HS-5 (cell line): ENCODE measurements at places on chromosomes 4 and X.

DNA sequence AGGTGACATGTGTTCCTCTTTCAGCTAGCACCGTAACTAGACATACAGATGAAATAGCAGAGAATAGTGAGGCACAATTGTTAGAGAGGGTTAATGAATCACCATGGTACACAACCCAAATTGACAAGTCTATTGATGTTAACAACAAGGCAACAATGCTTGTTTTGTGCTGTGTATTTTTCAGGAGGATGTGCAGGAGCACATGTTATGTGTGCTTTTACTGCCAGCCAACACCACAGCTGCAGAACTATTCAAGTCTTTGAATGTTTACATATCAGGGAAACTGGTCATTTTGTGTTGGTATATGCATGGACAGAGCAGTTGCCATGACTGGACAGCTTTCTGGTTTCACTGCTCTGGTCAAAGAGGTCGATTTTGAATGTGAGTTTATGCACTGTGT, 32.8 kb downstream of the STBD1 start:
- DNase-seq = no peak

- DNase-seq = no peak
Observed at GRCh38 chr4:67723949-67724348, 23.0 kb upstream of the UBA6 start.

DNA sequence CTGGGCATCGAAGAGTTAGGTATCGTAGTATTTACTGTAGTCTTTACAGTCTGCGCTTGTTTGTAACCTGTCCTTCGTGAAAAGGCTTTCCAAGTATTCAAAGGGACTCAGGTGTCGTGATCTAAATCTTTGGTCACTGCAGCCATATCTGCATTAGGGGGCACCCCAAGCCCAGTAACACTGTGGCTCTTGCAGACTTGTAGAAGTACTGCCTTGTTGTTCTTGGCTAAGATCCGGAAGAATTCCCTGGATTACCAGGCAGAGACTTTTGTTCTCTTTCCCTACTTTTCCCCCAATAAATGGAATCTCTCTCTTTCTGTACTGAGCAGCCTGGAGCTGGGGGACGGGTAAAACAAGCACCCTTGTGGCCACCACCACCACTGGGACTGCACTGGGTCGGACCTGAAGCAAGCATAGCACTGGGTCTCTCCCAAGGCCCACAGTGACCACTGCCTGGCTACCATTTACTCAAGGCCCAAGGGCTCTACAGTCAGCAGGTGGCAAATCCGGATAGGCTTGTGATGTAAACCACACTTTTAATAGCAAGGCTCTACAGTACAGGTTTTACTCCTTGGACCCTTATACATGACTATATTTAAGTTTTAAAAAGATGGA, 12.0 kb downstream of the CXorf58 start:
- no peak for DNase-seq

- peak; percentile 68 for DNase-seq
Observed at GRCh38 chrX:45849261-45849862, 648.7 kb upstream of the DIPK2B start.

- DNase-seq = no peak
Observed at GRCh38 chr4:73573794-73574528, 46.3 kb downstream of the RASSF6 start.

DNA sequence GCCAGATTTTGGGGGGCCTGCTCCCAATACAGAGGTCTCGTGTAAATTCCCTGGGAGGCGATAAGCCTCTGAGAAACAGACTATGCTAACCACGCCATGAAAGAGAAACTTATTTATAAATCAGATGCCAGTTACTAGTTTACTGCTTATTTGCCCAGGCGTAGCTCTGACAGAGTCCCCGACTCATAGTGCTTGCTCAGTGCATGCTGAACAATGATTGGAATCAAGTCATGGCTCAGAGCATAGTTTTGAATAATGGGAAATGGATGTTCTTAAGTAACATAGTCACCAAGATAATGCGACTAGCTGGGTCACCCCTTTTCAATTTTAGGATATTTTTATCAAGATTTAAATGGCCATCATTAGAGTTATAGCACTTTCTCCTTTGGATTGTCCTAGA, 39.9 kb downstream of the HTT start:
- no peak for DNase-seq

- DNase-seq = no peak
Observed at GRCh38 chr4:137599734-137600133, 67.4 kb upstream of the PCDH18 start.

GRCh38 chr4:15547392-15547791, 77.7 kb downstream of the CC2D2A start:
- no peak for DNase-seq

DNA sequence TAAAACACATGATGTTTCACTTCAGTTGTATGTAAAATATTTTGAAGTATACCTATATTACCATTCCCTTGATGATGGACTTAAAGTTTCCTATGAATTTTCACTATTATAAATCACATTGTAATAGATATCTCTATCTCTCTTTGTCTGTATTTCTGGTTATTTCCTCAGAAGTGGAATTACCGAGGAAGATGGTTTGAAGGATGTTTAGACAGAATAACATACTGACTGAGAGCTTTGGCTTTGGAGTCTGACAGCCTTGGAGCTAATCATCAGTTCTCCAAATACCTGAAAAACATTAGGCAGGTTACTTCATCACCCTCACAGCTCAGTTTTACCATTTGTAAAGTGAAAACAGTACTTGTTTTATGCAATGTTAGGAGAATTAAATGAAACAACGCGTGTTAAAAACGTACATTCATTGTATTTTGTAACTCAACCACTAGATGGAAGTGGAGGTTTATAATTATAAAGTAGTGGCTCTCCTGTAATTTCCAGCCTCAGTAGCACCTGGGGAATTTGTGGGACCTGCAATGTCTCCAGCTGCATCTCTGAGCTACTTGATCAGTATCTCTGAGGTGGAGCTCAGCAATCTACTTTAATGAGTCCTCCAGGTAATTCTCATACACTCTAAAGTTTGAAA, 14.3 kb downstream of the JCHAIN start:
- DNase-seq = no peak

- DNase-seq = no peak
Observed at GRCh38 chrX:35842674-35843073, 44.5 kb downstream of the MAGEB16 start.

- no peak for DNase-seq
Observed at GRCh38 chr4:38454284-38454683, 209.7 kb upstream of the KLF3 start.

- no peak for DNase-seq
Observed at GRCh38 chr4:52091801-52092200, 40.7 kb downstream of the SPATA18 start.

GRCh38 chr4:145076469-145076855, 21.5 kb downstream of the ANAPC10 start:
- DNase-seq = no peak

GRCh38 chr4:109032671-109033070, 269.8 kb downstream of the COL25A1 start:
- DNase-seq = no peak

- DNase-seq = no peak
Observed at GRCh38 chr4:22848332-22848731, 155.6 kb downstream of the GBA3 start.

DNA sequence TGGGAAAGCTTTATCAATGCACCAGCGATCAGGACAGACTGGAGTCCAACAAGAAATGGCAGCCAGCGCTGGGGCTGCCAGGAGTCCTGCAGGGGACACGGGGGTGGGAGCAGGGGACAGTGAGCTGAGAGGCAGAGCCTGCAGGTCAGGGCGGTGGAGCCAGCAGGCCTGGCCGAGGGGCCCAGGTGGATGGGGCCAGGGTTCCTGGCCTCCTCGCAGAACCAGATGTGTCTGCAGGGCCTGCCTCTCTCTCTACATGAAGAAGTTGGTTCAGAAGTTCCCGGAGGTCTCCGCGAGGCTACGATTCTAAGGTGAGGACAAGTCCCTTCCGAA, 63.6 kb downstream of the CPZ start:
- DNase-seq = no peak

DNA sequence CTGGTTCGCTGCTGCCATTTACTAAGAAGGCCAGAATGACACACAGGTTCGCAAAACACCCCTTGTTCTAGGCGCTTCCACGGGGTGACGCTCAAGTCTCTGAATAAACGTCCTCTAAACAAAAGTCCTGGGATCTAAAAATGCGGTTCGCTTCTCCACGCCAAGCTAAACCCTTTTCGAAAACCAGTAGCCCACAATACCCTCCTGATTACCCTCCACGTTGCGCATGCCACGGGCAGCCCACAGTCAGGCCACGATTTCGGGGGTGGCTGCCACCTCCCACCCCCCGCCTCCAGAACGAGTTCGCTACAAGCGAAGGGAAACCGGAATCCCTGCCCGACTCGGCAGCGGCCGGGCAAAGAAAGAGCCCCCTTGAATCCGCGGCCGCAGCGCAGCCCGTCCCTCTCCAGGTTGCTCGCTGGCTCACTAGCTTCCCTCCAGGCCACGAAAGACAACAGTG, 423 bp downstream of the RPL39 start:
- DNase-seq = no peak

DNA sequence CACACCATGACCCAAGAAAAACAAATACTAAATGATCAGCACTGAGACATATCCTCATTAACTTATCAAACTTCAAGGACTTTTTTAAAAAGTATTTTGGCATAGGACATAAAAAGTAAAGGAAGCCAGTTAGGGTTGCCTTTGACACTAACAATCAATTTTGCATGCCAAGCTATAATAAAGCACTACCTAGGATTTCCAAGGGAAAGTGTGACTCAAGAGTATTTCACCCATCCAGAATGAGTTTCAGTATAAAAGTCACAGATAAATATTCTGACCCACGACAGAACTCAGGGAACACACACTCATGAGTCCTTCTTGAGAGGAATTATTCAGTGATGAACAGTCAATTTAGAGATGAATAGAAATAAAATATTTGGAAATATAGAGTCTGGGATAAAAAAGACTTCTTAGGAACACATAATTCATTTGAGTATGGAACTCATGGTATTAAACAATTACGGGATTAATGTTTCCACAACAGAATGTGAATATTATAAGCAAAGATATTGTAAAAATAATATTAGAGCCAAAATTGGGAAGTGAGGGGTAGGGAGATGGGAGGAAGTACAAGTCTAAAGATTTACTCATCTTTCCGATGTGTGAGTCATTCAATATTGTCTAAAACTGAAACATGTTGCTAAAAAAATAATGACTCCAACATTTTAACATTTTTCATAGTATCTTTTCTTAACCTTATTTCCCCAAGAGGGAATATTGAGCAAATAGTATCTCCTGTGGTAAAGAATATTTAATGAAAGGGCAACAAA, 143.5 kb upstream of the LNX1 start:
- peak; percentile 66 for DNase-seq

- peak; percentile 73 for DNase-seq
Observed at GRCh38 chrX:104351173-104351769, 96.5 kb upstream of the ESX1 start.

GRCh38 chr4:187541666-187542065, 453.9 kb upstream of the ZFP42 start:
- DNase-seq = no peak

GRCh38 chr4:94451695-94452475, at the start of gene PDLIM5:
TSS of gene PDLIM5 (plus strand) at chr4:94451942. CDS start at chr4:94455289, 3,347 bp downstream.
- peak; percentile 55 for DNase-seq

- DNase-seq = no peak
Observed at GRCh38 chr4:103002551-103002950, 17.0 kb downstream of the SLC9B1 start.

GRCh38 chr4:95204873-95205272, 343.9 kb downstream of the UNC5C start:
- no peak for DNase-seq

DNA sequence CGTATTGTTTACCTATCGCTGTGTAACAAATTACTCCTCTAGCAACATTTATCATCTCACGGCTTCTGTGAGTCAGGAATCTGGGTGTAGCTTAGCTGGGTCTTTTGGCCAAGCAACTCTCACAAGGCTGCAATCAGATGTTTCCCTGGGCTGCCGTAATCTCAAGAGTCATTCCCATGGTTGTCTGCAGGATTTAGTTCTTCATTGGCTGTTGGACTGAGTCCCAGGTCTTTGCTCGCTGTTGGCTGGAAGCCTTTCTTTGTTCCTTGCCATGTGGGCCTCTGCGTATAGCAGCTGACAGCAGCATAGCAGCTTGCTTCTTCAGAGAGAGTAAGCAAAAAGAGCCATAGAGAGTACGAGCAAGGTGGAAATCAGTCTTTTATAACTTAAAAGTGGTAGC, 16.8 kb downstream of the POLR2B start:
- no peak for DNase-seq

GRCh38 chr4:74117024-74117534, 18.1 kb upstream of the CXCL2 start:
- DNase-seq = no peak

GRCh38 chr4:36332023-36332781, 50.8 kb downstream of the DTHD1 start:
- DNase-seq = no peak

- DNase-seq = no peak
Observed at GRCh38 chrX:115330498-115331168, 41.1 kb downstream of the LUZP4 start.

DNA sequence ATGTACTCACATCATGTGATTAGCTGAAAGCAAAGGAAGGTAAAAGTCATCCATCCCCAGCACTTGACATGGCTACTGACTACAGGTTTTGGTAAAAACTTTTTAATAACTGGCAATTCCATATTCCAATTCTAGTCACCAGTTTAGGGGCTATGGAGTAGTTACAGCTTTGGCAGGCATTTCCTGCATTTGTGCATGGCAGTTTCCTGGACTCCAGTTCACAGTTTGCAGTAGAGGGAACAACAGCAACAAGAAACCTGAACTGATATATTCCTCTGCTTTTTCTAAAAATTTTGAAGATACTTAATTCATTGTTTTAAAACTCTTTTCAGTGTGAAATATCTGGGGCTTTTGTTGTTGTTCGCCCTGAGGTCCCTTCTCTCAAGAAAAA, 184.3 kb downstream of the PPP3CA start:
- DNase-seq = no peak

DNA sequence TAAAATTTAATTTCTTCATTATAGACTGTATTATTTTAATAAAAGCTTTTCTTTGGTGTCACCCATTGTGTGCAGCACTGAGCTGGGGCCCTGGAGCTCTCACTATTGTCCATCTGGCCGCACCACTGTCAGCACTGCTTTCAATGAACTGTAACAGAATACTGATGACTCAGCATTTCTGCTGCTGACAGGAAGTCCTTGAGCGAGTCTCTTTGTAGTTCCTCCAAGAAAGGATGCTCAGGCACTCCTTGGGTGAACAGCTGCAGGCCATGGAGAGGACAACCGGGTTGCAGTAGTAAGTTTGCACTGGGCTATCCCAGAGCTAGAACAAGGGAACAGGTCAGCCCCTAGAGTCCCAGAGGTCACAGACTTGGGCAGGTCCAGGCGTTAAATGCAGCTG, 81.6 kb downstream of the SORBS2 start:
- no peak for DNase-seq

GRCh38 chrX:53249408-53250042, 24.5 kb upstream of the KDM5C start:
- no peak for DNase-seq

- no peak for DNase-seq
Observed at GRCh38 chr4:62804075-62804474, 1603.9 kb downstream of the ADGRL3 start.

DNA sequence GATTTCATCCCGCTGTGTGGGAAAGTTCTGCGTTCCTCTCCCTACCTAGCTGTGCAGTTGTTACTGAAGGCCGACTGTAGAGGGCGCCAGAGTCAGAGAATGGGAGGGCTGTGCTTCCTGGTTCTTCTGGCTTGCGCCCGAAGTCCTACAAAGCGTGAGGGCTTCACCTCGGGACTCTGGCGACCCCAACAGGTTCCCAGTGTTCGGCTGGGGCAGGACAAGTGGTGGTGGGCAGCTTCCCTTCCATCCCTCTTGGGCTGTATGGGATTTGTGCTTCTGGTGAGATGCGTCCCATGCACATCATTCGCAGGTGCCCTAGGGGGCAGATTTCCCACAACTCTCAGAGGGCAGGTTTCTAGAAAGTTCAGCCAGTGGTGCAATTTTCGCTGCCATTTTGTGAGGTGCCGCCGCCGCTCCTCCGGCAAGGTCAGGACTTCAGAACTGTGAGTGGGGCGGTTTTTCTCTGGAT, 27.3 kb downstream of the CT45A1 start:
- no peak for DNase-seq
